ENCODE measurements at places on chromosomes 2 and 18.
A peak's percentile ranks its signal among the peaks of the same experiment; 100 is the strongest.

DNA sequence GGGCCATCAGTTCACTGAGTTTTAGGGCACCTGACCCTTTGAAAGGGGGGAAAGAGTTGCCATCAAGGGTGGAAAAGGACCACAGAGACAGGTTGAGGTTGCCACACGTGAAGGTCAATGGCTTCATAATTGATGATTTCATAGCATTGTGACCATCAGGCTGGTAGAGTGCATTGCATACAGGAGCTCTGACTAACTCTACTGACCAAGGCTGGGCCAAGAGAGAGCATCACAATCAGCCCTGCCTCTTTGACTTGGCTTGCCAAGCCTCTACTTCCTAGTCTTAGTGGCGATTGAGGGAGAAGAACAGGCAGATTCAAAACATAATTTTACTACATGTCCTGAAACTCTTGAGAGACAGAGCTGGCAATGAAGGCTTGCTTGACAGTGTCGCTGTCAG, 5.8 kb upstream of the TNP1 start:
- no peak for DNase-seq

DNA sequence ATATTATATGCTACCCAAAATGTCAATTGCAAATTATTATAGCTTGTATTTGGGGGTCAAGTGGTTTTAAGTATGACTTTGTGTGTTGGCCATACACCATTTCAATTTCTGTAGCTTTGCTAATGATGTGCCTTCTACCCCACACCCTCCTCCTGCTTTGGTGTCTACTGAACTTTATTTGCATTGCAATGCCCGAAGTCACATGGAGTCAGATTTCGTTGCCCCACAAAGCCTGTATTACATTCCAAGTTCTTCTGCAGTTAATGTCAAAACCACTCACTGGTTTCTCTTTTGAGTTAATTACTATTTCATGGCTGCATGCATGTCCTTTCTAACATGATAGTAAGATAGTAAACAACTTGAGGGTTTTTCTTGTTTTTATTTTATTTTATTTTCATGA, 528.9 kb downstream of the RIT2 start:
- no peak for DNase-seq

DNA sequence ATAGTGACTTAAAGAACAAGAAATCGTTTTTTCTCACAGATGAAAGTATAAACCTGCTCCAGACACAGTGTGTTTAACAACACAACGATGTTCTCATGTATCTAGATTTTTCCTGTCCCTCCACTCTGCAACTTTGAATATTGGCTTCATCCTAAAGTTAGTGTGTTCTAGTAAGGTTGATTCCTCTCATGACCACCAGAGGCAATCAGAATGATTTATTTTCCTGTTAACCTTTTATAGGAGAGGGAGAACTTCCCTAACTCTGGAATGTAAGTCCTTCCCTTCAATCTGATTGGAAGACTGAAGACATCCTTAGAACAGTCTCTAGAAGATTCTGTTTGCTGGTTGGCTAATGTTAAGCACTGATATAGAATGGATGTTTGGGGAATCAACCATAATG, 41.0 kb upstream of the TAF4B start:
- DNase-seq = peak; percentile 17

- DNase-seq = no peak
These were observed 891 bp downstream of the KDM3A start for GRCh38 chr2:86441882-86442641.

DNA sequence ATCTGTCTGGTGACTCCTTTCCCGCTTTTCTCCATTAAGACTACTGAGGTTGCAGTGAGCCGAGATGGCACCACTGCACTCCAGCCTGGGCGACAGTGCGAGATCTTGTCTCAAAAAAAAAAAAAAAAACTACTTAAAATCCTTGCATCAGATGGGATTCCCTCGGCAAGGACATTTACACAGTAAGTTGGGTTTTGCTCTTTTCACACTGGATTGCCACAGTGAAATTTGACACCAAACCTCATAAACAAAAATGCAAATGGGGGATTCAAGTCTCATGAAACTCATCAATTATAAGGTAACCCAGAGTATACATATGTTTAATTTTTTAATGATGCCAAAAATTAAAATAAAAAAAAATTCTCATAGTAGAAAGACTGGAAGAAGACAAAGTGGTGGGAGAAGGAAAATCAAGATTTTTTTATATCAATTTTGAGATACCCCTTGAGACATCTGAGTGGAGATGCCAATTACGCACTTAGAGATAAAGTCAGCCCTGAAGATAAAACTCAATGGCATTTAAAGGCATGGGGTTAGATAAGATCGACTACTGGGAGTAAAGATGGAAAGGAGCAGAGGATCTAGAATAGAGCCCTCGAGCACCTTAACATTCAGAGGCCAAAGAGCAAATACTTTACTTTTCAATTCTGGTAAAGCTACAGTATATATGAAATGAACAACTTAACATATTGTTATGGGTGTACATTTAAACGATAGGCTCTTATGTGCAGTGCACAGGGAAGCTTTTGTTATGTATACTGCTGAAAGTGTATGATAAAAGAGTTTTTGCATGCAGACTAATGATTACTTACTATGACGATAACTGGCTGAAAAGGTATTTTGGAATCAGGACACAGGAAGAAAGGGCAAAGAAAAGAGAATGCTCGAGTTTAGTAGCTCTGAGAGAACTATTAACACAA, 37.6 kb downstream of the CHMP3 start:
- no peak for DNase-seq

- no peak for DNase-seq
These were observed 95.9 kb upstream of the HDAC4 start for GRCh38 chr2:239496700-239497099.

- DNase-seq = no peak
These were observed 208.2 kb upstream of the CHAC2 start for GRCh38 chr2:53559302-53559966.

GRCh38 chr2:135785032-135785431, 43.4 kb downstream of the UBXN4 start:
- no peak for DNase-seq

DNA sequence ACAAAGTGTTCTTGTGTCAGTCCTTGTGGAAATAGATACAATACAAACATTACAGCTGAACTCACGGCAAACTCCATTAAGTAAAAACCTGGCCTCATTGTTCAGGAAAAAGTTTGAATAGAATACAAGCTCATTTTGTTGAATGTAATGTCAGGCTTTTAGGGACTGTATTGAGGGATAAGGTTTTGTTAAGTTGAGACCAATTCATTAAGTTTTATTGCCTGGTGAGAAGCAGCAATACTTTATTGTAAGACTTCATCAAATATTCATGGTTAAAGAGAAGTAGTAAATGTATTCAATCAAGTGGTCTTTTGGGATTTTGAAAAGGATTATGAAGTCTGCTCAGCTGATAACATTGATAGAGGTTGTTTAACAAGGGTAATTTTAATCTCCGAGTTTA, 35.4 kb upstream of the METAP1D start:
- no peak for DNase-seq

DNA sequence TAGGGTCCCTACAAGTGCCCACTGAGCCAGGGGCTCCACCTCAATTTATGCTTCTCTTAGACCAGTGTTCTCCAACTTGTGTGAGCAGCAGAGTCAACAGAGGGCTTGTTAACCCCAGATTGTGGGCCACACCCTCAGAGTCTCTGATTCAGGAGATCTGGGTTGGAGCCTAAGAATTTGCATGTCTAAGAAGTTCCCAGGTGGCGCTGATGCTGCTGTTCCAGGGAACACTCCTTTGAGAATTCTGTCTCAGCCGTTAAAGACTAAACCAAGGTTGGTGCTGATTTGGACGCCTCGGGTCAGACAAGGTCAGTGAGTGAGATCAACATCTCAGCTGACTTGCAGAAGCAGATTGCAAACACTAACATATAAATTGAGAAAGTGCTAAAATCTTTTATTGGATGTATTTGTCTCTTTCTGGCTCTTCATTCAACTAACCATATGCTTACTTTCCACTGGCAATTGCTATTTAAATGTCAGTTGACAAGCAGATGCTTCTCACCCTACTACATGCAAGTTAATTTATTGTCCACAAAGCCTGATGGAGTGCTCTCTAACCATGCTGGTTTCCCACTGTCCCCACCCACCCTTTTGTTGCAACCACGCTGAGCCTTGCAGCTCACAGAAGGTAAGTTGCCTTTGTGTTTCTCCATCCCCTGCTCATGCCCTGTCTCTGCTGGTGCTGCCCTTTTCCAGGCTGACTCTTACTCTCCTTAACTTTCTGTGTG, 31.5 kb downstream of the LYPD1 start:
- DNase-seq = no peak

GRCh38 chr18:31688606-31689005, 4.2 kb upstream of the B4GALT6 start:
- DNase-seq = no peak

DNA sequence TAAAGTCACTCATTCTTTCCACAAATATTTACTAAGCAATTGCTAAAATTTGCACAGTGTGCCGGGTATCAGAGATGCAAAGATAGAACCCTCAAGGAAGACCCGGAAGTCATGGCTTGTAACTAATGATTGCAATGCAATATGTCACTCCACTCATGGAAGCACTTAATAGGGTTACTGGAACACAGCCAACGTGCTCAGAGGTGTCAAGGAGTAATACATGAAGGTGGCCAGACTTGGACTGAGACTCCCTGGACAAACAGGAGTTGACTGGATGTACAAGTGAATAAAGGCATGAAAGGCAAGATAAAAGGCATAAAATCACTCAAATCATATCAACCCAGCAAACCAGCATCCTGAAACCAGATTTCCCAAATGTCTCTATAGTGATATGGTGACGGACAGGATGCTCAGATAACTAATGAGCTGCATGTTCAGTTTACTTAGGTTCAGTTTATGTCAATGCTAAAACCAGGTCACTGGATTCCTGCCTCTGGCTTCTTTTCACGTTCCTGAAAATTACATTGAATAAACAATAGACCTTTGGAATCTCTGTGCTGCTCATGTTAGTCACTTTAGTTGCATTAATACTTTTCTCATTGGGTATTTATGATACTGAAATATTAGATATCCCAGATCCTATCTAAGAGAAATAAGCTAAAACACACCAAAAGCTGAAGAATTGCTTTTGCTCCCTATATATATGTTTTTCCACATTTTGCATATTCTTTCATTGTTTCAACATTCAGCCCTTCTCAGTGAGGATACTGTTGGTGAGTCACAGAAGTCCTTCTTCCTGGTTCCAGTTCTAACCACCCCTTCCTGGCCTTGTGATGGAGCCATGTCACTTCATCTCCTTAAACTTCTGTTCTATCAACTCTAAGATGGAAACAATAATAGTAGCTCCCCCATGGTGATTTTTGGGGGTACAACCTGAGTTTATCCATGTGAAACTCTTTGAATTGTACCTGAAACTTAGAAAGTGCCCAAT, 688.9 kb upstream of the ID2 start:
- DNase-seq = no peak

- no peak for DNase-seq
These were observed 467.7 kb upstream of the SALL3 start for GRCh38 chr18:78511666-78512601.

All from iPS DF 19.7 (cell line).